ENCODE measurements at places on chromosomes 6 and 20. TPM values are rescaled to one million over a fixed set of nuclear protein-coding genes. Genes with fewer than 3 reads are reported as not detected.

Gene FOXS1
- not detected for total RNA-seq

Gene SLX4IP
- 11.6 TPM for total RNA-seq

DNA sequence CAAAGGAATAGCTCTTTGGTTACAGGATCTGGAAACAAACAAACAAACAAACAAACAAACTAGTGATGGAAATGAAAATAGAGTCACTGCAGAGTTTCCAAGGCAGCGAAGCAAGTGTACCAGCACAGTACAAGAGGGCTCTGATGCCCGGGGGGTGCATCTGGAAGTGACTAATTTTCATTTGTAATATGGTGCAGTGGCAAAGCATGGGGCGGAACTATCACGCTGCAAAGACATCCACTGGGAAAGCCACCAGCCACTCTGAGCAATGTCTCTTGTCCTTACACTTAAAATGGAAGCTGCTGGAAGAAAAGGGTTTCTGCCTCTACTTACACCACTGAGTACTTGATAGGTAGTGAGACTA is 44.4 kb upstream of the NEDD9 start:
- no peak for DNase-seq
- peaks cover 6% of the 10 kb centered on the region for H3K27me3 ChIP-seq
- H3K27ac ChIP-seq, result peak overlapping the region; percentile 89
- no peak overlapping the region for H3K4me3 ChIP-seq
- H3K4me1 ChIP-seq, result peaks cover 67% of the 10 kb centered on the region
- H3K36me3 ChIP-seq, result no peaks in the 10 kb centered on the region

GRCh38 chr6:148112851-148113319 is 229.8 kb upstream of the SASH1 start:
- H3K4me3 ChIP-seq, result no peak overlapping the region
- H3K4me1 ChIP-seq, result peaks cover 14% of the 10 kb centered on the region
- no peaks in the 10 kb centered on the region for H3K36me3 ChIP-seq
- H3K27me3 ChIP-seq, result no peaks in the 10 kb centered on the region
- H3K27ac ChIP-seq, result no peak overlapping the region

- H3K36me3 ChIP-seq, result no peaks in the 10 kb centered on the region
- H3K4me3 ChIP-seq, result no peak overlapping the region
- peaks cover 7% of the 10 kb centered on the region for H3K4me1 ChIP-seq
Measured at GRCh38 chr20:61387954-61388348, 135.9 kb downstream of the CDH4 start.

DNA sequence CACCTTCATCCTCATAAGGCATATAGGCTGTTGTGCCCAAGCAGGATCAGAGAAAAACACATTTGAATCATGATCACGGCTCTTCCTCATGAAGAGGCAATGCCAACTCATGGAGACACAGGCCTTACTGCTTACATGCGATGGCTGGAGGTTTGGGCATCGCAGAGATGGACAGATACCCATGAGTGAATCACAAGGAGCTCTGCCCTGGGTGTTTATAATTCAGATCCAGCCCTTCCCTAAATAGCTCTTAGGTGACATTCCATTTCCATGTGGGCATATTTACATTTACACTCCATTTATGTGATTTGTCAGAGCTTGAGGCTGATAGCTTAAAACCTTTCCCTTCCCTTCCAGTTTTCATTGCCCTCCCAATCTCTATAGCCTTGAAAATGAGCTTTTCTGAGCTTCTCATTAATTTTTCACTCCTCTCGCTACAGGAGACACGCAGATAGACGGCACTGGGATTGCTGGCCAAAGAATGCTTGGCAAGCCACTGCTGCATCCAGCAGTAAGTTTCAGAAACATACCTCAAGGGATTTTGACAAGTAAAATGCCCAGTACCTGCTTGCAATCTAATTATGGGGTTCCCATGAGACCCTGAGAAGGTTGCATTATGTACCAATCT is 249.1 kb downstream of the TBC1D7 start:
- no peaks in the 10 kb centered on the region for H3K36me3 ChIP-seq
- peaks cover 4% of the 10 kb centered on the region for H3K4me1 ChIP-seq
- no peak overlapping the region for H3K27ac ChIP-seq
- DNase-seq, result no peak

DNA sequence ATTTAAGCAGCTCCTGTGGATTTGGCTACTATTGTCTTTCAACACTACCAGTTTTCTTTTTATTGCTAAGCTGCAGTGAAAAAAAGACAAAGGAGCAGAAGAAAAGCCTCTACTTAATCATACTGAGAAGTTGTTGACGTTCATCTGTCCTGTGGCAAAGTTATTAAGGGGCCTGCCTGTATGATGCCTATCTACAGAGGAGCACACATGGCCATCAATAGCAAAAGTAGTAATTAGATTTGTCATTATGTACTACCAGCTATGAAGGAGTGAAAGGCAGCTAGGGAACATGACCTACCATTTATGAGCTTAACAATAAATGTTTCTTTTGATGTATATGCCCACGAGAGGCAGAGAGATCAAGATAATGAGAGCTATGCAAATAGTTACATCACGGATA is 620.9 kb downstream of the PHF3 start:
- no peaks in the 10 kb centered on the region for H3K4me1 ChIP-seq
- no peaks in the 10 kb centered on the region for H3K27me3 ChIP-seq
- no peaks in the 10 kb centered on the region for H3K36me3 ChIP-seq
- no peak overlapping the region for H3K4me3 ChIP-seq
- H3K27ac ChIP-seq, result no peak overlapping the region
- no peak for DNase-seq

- no peaks in the 10 kb centered on the region for H3K36me3 ChIP-seq
- no peak for DNase-seq
- H3K4me3 ChIP-seq, result no peak overlapping the region
- H3K27me3 ChIP-seq, result peaks cover 6% of the 10 kb centered on the region
Measured at GRCh38 chr6:19660123-19660910, 176.9 kb upstream of the ID4 start.

DNA sequence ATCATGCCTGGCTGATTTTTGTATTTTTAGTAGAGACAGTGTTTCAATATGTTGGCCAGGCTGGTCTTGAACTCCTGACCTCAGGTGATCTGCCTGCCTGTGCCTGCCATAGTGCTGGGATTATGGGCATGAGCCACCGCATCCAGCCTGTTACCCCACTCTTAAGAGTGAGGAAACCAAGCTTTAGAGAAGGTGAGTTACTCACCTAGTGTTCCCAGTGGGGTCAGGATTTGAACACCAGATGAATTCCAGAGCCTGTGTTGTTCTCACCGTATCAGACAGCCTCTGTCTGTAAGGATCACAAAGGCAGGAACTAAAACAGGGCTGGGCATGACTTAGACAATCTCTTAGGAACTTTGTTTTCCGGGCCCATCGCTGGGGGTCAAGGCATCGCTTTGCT is 9.4 kb upstream of the FANCE start:
- no peaks in the 10 kb centered on the region for H3K4me1 ChIP-seq
- no peaks in the 10 kb centered on the region for H3K36me3 ChIP-seq
- no peaks in the 10 kb centered on the region for H3K27me3 ChIP-seq

DNA sequence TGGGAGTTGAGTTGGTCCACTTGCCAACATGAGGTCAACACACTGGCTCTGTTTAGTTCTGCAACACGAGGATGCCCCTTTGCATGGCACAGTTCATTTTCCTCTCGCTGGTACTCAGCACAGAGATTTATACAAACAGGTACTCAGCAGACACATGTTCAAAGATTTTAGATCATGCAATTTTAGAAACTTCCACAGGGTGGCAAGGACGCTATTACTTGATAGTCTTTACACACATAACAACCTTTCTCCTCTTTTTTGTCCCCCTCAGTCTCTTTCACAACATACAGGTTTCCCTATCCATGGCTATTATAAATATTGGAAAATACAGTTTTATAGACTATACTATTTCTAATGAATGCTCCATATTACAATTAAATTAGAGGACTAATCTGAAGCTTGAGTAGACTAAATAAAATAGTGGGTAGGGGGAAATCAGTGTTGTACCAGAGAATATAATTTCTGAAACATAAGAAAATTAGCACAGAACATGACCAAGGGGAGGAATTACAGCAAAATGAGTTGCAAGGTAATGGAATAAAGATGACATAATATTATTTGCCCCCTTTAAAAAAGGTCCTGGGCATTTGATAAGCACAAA is 331.8 kb upstream of the BTBD3 start:
- H3K27ac ChIP-seq, result no peak overlapping the region
- no peaks in the 10 kb centered on the region for H3K27me3 ChIP-seq
- no peak for DNase-seq
- no peaks in the 10 kb centered on the region for H3K4me1 ChIP-seq
- H3K4me3 ChIP-seq, result no peak overlapping the region

DNA sequence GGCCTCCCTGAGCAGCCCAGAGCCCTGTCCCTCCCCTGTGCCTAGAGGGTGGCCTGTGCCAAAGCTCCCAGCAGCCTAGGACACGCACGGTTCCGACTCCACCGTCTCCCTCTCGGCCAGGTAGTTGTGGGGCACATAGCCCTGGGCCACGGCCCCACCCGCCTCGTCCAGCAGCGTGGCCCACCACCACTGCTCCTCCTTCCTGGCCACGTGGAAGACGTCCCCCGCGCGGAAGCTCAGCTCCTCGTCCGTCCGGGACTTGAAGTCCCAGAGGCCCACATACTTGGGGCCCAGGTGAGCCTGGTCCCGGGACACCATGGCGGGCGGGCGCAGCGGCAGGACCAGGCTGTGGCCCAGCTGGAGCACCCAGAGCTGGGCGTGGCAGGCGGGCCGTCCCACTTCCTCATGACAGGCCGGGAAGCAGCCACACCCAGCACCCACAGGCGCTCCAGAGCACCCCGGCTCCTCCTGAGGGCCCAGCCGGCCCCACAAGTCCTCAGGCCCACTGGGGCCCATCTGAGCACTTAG is at the start of gene PTK6:
Gene PTK6, minus strand, starts transcription at position 380 of the 528 bp plus-strand sequence. Its CDS starts 62 bp downstream, at position 318.
- H3K27me3 ChIP-seq, result no peaks in the 10 kb centered on the region
- H3K36me3 ChIP-seq, result no peaks in the 10 kb centered on the region
- DNase-seq, result no peak
- H3K4me3 ChIP-seq, result peak within 1 kb of the TSS; percentile 31
- peaks cover 3% of the 10 kb centered on the region for H3K4me1 ChIP-seq

Measured in progenitor cell of endocrine pancreas (in vitro differentiated cells).